NCI-H1417 treated with DMSO at 0.1 percent for 48 hours (cell line): ENCODE measurements at places on chromosomes 11 and 22.

GRCh38 chr11:77959434-77959833 lies 35.0 kb downstream of the INTS4 start:
- no peak for DNase-seq

- no peak for DNase-seq
Observed at GRCh38 chr11:127308291-127308690, 307.7 kb upstream of the KIRREL3 start.

DNA sequence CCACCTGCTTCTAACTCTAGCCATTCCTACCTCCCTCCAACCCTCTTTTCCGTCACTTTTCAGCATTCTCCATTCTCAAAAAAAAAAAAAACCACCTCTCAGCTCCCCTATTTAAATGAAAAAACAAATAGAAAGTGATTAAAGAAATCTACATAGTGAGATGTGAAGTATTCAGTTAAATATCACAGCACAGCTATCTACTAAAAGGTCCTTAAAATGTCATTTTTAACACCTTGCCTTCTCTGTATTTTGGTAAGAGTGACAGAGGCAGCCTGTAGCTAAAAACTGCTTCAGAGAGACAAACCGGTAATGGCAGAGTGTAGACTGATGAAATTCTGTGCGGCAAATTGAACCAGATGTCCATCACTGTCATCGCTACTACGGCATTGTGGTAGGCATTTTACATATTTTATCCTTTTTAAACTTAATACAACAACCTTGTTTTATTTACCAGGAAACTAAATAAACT lies 346 bp upstream of the ALG9 start:
- DNase-seq: no peak

GRCh38 chr11:46338636-46338987 lies 8.7 kb upstream of the DGKZ start:
- DNase-seq: no peak

GRCh38 chr22:29719899-29720645 lies at the start of gene CABP7:
CABP7 (plus strand) TSS chr22:29720003; CDS start chr22:29720425, 422 bp downstream.
- no peak for DNase-seq
